CD14-positive monocyte (primary cell): ENCODE measurements at places on chromosomes 1 and 21.

DNA sequence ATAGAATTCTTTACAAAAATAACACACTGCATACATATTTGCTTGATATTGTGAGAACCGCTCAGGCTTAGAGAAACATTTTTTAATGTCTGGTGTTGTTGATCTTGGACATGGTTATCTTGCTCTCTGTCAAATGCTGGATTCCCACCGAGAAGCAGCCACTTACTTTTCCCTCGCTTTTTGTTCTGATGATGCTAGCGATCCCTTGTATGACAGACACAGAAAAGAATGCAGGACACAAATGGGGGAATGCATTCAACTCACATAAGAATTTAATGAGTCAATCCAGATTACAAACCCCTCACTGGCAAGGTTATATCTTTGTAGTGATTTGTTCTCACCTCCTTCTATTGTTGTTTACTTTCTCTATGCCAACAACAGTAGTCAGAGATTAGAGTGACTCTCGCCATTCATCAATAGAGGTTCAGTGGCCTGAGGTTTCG, 76.8 kb upstream of the AKT3 start:
- no peaks in the 10 kb centered on the region for H3K27me3 ChIP-seq
- peaks cover 23% of the 10 kb centered on the region for H3K4me1 ChIP-seq
- no peak for DNase-seq
- H3K4me3 ChIP-seq, result no peak overlapping the region

- peaks cover 13% of the 10 kb centered on the region for H3K36me3 ChIP-seq
- DNase-seq, result no peak
- no peaks in the 10 kb centered on the region for H3K27me3 ChIP-seq
- H3K27ac ChIP-seq, result no peak overlapping the region
- no peaks in the 10 kb centered on the region for H3K4me1 ChIP-seq
Observed at GRCh38 chr1:7839526-7839925, 13.3 kb downstream of the UTS2 start.

DNA sequence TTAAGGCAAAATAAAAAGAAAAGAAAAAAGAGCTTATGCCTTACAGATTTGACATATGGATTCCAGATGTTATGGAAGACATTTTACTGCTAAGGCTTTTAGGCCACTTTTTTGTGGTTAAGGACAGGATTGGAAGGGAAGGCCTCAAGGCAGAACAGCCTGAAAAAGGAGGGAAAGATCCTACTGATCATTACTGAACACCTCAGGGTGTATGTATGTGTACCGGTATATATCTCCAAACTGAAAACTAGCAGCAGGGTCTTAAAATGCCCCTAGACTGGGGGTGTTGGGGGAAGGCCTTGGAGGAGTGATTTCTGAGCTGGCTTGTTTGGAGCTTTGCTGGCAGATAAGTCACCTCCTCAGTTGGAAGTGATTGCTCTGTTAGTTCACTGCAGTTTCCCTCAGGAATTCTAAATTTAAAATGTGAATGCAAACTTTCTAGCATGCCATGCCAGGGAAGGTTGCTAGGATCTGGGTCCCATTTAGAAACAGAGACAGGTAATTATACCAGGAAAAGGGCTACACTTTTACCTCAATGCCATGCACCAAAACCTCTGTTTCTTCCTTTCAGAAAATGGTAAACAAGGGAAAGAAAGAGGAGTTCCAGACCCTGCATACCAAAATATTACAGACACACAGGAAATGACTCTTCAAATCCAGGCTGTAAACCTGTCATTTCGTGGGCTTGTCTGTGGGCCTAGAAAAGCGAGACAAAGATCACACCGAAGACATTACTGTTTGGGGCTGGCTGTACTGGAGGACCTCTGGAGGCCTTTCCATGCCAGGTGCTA, 15.0 kb downstream of the C1orf52 start:
- no peaks in the 10 kb centered on the region for H3K36me3 ChIP-seq
- no peak for DNase-seq
- no peaks in the 10 kb centered on the region for H3K27me3 ChIP-seq
- H3K4me3 ChIP-seq, result no peak overlapping the region
- no peak overlapping the region for H3K27ac ChIP-seq

DNA sequence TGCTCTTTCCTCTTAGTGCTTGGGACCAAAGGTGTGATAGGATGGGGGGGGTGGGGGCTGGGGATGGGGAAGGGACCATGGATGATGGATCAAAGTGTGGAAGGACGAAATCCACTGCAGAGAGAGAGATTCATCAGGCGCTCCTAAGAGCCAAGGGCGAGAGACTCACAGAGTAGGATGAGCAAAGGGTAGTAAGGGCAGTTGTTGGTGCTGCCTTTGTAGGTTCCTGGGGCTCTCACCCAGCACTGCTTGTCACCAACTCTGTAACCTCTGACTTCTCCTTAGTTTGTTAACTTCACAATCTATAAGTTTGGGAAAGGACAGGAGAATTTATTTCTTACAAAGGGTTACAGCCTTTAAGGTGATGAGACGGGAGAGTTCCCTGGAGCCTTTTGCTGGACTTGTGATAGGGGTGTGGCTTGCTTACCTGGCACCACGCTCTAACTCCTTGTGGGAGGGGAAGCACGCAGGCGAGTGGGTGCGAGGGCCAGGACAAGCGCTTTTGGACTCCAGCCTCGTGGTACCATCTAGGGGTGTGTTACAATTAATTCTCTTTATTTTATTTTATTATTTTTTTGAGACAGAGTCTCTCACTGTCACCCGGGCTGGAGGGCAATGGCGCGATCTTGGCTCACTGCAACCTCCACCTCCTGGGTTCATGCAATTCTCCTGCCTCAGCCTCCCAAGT, 1.6 kb upstream of the PDXK start:
- peaks cover 32% of the 10 kb centered on the region for H3K4me1 ChIP-seq
- no peak overlapping the region for H3K4me3 ChIP-seq
- H3K36me3 ChIP-seq, result no peaks in the 10 kb centered on the region
- no peaks in the 10 kb centered on the region for H3K27me3 ChIP-seq

DNA sequence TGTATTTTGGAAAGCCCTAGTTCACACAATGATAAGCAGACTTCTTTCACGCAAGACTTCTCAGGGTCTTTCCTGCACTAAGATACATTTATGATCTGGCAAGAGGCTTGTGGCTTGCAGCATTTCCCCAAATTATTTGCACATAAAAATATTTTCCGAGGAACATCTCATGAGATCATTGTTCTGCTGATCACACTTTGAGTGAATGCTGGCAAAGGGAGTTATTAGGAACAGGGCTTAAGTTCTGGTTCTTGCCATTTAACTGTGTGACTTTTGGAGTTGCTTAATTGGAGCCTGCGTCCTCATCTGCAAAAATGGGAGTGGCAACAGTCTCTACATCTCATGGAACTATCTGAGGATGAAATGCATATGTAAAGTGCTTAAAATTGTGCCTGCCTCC, 50.2 kb downstream of the GADD45A start:
- H3K27ac ChIP-seq, result no peak overlapping the region
- no peaks in the 10 kb centered on the region for H3K36me3 ChIP-seq
- DNase-seq, result no peak
- H3K4me1 ChIP-seq, result peaks cover 20% of the 10 kb centered on the region
- H3K4me3 ChIP-seq, result no peak overlapping the region

- no peaks in the 10 kb centered on the region for H3K27me3 ChIP-seq
- H3K4me3 ChIP-seq, result no peak overlapping the region
- no peak for DNase-seq
- no peaks in the 10 kb centered on the region for H3K4me1 ChIP-seq
- H3K27ac ChIP-seq, result no peak overlapping the region
Observed at GRCh38 chr1:187244623-187245022, 415.9 kb downstream of the PLA2G4A start.

- no peaks in the 10 kb centered on the region for H3K36me3 ChIP-seq
- no peak overlapping the region for H3K4me3 ChIP-seq
- no peaks in the 10 kb centered on the region for H3K4me1 ChIP-seq
- H3K27ac ChIP-seq, result no peak overlapping the region
Observed at GRCh38 chr1:63248216-63248615, 74.2 kb upstream of the FOXD3 start.

DNA sequence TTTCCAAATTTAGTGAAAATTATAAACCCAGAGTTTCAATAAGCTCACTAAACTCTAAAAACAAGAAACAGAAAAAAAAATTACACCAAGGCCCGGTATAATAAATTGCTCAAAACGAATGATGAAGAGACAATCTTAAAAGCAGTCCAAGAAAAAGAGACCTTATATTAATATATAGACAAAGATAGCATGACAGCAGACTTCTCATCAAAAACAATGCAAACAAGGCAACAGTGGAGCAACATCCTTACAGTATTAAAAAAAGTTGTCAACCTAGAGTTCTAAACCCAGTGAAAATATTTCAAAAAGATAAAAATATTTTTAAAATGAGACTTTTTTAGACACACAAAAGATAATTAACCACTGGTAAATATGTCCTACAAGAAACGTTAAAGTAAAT, 46.7 kb downstream of the KIFAP3 start:
- no peak overlapping the region for H3K27ac ChIP-seq
- H3K4me1 ChIP-seq, result no peaks in the 10 kb centered on the region
- no peak overlapping the region for H3K4me3 ChIP-seq
- no peaks in the 10 kb centered on the region for H3K36me3 ChIP-seq

DNA sequence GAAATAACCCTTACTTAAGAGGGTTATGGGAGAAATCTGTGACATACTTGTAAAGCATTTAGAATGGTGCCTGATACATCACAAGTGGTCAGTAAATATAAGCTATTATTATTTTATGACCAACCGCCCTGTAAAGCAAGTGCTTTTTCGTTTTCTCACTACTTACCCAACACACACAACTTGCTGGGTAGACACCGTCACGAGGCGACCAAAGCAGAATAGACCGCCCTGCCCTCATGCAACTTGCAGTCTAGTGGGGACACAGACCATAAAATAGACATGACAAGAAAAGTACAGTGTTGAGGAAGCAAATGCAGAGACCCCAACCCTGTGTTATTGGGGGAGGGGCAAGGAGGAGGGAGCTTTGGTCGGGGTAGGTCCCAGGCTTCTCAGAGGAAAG, 744 bp upstream of the IGSF3 start:
- H3K36me3 ChIP-seq, result no peaks in the 10 kb centered on the region
- H3K27me3 ChIP-seq, result peaks cover 53% of the 10 kb centered on the region
- no peak overlapping the region for H3K4me3 ChIP-seq

DNA sequence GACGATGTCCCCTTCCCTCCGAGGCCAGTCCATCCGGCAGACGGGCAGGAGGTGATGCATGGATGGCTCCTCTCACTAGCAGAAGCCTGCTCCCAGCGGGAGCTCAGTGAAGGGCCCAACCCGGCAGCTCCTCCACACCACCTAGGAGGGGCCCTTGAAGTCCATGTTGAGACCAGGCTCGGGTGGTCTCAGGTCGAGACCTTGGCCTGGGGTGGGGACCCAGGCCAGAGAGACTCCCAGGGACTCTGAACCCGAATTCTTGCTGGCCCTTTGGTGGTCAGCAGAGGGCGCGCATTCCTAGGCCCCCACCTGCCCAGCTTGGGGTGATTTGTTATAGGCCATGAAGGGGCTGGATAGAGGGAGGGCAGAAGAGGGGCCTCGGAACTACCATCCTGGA, 642 bp upstream of the NT5C1A start:
- H3K27ac ChIP-seq, result no peak overlapping the region
- H3K27me3 ChIP-seq, result peaks cover 51% of the 10 kb centered on the region
- H3K4me1 ChIP-seq, result peaks cover 17% of the 10 kb centered on the region
- no peak overlapping the region for H3K4me3 ChIP-seq
- no peaks in the 10 kb centered on the region for H3K36me3 ChIP-seq
- no peak for DNase-seq
